SW480 (cell line): ENCODE measurements at places on chromosomes 7 and 10.

GRCh38 chr7:20374399-20374798 lies 43.7 kb downstream of the ITGB8 start:
- no peak for DNase-seq

DNA sequence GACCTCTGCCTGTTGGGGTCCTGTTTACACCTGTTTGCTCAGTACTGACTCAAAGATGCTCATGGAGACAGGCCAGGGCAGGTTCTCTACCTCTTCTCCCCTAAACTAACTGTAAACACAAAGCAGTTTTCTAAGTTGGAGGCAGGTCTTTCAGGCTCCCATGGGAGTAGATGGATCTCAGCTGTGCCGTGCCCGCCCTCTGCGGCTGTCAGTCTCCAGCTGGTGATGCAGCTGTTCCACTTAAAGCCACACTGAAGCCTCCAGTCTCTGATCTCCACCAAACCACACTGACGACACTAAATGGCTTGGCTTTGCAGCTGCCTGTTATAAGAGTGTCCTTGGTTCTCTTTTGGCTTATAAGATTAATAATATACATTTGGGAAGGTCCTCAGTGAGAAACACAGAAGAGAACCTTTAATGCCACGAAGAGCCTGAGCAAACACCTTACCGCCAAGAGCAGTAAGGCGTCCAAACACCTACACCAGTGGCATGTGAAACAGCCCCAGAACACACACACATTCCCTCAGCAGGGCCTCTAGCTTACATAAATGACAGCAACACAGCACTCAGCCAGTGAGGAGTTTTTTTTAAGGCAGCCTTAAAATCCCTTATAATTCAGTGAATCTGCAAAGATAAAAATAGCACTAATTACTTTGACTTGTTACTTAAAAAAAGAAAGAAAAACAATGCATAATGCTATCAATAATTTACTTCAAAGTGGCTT lies 60.4 kb upstream of the KCNIP2 start:
- no peak for DNase-seq

- no peak for DNase-seq
Observed at GRCh38 chr10:101393378-101393777, 39.4 kb downstream of the BTRC start.

GRCh38 chr7:48389977-48390376 lies 218.7 kb downstream of the ABCA13 start:
- DNase-seq: no peak

- DNase-seq: no peak
Observed at GRCh38 chr7:111003883-111004282, 87.0 kb upstream of the LRRN3 start.

- DNase-seq: no peak
Observed at GRCh38 chr7:48931481-48931880, 7.1 kb downstream of the CDC14C start.

- DNase-seq: no peak
Observed at GRCh38 chr7:149166630-149167352, 19.5 kb downstream of the ZNF398 start.

DNA sequence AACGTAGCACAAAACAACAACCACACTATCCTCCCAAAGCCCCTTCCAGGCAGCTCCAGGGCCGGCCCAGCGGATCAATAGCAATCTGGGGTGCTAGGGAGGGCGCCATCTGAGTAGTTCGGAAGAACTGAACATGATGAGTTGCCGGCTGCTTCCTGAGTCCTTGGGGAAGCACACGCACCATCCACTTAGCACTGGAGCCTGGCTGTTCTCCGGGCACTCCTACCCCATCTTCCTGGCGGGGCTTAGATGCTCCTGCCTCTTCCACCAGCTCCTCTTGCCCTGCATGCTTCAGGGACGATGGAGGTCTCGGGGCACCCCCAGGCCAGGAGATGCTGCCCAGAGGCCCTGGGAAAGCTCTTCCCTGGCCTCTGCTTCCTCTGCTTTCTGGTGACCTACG lies at the start of gene KCNK18:
Gene KCNK18, plus strand, starts transcription at position 301 of the 400 bp plus-strand sequence. Its CDS starts 0 bp downstream, at position 301.
- no peak for DNase-seq

DNA sequence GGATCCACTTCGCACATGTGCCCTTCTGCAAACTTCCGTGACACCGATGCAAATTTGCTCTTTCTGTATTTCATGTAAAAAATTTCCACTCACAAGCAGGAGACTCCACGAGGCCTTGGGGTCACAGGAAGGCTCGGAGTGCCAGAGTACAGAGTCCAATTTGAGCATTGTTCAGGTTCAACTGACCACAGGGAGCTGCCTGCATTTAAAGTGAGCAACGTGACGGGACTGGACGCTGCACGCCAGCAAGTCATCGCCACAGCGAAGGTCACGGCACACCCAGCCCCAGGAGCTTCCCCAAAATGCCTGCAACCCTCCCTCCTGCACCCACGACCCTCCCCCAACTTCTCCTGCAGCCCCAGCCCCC lies 41.5 kb upstream of the NKX6-2 start:
- DNase-seq: no peak
